Progenitor cell of endocrine pancreas (in vitro differentiated cells): ENCODE measurements at places on chromosomes 7 and 10.
A peak's percentile ranks its signal among the peaks of the same experiment; 100 is the strongest.

GRCh38 chr7:12884033-12884432 is 196.6 kb downstream of the ARL4A start:
- no peak for DNase-seq

DNA sequence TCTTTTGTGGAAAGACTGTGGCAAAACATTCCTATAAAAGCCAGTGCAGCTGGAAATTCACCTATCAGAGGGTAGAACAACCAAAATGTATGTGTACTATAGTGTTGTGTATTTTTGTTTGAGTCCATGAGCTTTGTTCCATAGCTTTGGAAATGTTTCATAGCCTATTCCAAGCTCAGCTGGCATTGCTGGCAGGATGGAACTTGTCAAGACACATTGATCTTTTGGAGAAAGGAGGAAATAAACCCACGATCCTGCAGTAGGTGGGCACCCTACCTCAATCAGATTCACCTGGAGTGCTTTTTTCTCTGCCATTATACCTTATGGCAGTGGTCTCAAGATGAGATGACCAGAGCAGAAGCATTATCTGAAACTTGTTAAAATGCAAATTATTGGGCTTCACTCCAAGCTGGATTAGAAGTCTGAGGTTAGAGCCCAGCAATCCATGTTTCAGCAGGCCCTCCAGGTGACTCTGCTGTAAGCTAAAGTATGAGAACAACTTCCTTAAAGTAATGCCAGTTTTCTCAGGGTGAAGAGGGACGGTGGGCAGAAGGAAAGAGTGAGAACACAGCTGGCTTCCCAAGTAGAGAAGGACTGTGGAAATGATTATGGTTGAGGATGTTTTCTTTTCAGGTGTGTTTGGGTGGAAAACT is 30.3 kb upstream of the CDK1 start:
- no peak for DNase-seq

- no peak for DNase-seq
These were observed 40.9 kb downstream of the ITIH5 start for GRCh38 chr10:7625836-7626235.

GRCh38 chr7:80640846-80641245 is 2.4 kb downstream of the CD36 start:
- no peak for DNase-seq

DNA sequence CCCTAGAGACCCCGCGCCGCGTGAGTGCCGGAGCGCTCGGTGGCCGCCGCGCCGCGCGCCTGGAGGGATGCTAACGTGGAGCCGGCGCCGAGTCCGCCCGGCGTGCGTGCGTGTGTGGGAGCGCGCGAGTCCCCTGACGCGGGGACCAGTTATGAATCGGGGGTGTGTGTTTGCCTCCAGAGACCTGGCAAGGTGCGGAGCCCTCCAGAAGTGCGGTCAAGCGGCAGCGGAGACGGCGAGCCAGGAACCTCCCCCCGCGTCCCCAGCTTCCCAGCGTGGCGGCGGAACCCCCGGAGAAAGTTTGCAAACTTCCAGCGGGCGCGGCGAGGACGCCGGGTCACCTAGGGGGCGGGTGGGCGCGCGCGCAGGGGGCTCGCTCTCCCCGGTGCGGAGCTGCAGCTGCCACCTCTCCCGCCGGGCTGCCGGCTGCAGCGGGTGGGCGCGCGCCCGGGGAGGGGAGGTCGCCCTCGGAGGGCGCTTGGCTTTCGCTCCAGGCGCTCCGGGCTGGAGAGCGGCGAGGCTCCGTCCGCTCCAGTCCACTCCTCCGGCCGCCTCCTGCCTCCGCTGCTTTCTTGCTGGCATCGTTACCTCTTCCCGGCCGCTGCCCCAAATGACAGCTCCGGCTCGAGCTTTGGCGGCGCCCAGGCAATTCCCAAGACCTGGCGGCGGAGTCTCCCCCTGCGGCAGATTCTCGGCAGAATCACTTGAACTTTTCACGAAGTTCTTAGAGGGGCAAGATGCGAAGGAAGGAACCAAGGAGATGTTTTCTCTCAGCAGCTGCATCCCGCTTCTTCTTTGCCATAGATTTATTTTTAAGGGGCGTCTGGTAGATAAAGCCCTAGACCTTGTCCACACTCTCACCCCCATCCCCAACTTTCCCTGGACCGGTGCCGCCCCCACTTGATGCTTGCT is 2.3 kb upstream of the CREB5 start:
- DNase-seq = peak; percentile 43

DNA sequence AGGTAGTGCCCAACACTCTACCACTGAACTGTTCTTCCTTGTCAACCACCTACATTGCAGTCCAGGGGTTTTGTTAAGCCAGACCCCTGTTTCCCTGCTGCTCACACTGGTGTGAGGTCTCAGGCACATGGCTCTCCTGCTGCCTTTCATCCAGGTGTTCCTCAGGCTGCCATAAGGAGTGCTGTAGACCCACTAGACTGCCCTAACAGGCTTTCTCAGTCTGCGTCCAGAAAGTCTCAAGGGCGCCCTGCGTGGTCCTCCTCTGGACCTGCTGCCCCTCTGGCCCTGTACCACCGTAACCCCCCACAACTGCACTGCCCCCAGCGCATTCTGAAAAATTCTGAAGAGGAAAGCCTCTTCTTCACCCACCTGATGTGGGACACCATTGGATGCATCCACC is 225.7 kb upstream of the ANKRD30A start:
- DNase-seq = no peak

GRCh38 chr7:28093623-28094232 is 86.9 kb downstream of the JAZF1 start:
- DNase-seq = peak; percentile 34

DNA sequence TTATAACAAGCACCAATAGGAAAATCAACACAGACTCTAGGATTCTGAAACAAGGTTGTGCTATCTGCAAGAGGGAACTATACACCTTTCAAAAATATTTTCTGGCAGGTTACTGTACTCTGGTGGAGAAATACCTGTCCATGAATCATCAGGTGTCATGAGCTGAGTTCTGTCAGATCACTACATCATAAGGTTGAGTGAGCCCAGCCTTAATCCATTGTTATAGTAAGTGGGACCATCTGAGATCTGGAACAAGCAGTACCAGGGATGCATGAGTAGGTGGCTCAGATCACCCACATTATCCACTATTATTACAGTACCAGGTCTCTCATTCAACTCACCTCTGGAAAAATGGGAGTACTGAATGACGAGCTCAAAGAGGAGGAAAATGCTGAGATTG is 212.4 kb downstream of the DGKI start:
- DNase-seq = no peak

GRCh38 chr7:128271471-128271941 is 30.4 kb downstream of the LEP start:
- DNase-seq = no peak

DNA sequence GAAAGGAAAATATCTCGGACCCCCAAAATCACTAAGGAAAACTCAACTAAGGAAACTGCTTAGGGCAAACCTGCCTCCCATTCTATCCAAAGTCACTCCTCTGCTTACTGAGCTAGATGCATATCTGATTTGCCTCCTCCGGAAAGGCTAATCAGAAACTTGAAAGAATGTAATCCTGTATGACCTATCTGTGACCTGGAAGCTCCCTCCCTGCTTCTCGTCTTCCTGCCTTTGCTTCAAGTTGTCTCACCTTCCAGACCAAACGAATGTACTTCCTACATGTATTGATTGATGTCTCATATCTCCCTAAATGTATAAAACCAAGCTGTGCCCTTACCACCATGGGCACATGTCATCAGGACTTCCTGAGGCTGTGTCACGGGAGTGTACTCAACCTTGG is 58.1 kb upstream of the SEC61G start:
- no peak for DNase-seq

- DNase-seq = no peak
These were observed 88.3 kb downstream of the GALNT17 start for GRCh38 chr7:71220210-71220695.

DNA sequence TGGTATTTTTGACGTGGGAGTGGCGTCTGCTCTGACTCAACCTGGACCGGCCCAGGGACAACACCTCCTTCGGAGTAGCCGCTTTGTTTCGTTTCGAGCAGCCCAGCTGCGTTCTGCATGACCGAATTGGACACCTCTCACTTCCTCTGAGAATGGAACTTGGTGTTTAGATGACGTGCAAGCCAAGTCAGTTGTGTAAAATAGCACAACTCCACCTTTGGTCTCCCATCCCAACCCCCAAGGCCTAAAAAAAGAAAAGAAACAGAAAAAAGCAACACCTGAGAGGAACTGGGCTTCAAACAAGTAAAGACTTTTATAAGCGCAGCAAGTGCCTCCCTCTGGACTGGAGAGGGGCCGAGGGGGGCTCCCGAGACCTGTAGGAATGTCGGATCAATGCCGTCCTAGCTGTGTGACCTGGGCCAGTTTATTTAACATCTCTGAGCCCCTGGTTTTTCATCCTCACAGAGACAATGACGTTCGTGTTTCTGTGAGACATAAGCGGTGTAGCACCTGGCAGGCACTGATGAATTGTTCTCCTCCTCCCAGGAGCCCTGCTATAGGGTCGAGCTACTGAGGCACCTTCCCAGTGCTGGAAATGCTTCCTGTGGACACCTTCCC is 52.0 kb upstream of the SMNDC1 start:
- no peak for DNase-seq

- no peak for DNase-seq
These were observed 84.3 kb downstream of the TCERG1L start for GRCh38 chr10:131227163-131227740.

- no peak for DNase-seq
These were observed 3.7 kb upstream of the ZNF800 start for GRCh38 chr7:127396184-127396583.

- DNase-seq = no peak
These were observed 77.3 kb downstream of the CDC14C start for GRCh38 chr7:49001610-49002033.
